Fibroblast of the aortic adventitia (primary cell): ENCODE measurements at places on chromosomes 11 and 22. TPM values are rescaled to one million over a fixed set of nuclear protein-coding genes. Genes with fewer than 3 reads are reported as not detected.

DNA sequence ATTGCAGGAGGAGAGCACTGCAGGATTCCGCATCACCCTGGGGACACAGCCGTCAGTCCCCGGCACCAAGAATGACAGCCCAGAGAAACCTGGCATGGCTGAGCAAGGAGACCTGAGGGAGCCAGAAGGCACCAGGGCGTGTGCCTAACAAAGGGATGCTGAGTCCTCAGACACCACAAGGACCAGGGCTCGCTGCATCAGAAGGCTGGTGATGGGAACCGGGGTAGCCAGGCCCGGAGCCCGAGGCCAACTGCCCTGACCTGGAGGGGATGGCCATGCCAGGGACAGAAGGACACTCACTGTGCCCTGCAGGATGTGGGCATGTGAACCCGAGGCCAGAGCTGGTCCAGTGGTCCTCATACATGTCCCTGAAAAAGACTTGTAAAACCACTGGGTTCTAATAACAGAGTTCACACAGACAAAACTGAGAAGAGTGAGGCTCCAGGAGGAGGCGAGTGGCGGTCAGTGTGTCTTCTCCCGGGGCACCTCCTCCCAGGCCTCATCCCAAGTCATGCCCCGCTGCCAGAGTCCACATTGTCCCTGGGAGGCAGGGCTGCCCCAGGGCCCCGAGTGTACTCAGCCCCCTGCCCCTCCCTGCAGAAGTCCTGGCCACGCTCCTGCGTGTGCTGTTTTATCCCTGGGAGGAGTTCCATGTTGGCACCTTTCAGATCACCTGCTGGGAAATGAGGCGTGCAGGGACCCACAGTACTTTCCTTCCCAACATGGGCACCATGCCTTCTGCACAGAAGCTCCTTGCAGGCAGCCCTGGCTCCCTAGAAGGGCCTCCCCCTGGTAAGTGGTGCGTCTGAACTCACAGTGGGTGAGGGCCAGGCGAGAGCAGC lies 42.5 kb downstream of the TBX1 start:
- no peak for DNase-seq

DNA sequence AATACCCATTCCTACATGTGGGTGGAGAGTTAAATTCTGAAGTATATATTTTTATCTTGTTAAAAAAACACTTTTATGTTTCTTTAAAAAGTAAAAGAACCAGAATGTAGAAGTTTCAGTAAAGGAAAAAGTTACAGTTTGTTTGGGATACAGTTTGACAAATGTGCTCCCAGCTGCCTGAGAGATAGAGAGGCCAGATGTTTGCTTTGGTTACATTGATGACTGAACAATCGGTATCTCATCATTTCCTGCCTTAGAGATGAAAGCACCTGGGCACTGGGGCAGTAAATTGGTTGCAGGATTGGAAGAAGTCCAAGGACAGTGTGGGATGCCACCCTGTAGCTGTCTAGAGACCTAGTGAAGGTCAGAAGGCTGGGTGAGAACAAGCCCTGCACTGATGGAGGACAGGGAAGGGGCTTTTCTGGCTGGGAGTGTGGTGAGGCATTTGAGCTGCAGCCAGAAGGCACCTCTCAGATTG lies 16.6 kb downstream of the MED15 start:
- DNase-seq: no peak

DNA sequence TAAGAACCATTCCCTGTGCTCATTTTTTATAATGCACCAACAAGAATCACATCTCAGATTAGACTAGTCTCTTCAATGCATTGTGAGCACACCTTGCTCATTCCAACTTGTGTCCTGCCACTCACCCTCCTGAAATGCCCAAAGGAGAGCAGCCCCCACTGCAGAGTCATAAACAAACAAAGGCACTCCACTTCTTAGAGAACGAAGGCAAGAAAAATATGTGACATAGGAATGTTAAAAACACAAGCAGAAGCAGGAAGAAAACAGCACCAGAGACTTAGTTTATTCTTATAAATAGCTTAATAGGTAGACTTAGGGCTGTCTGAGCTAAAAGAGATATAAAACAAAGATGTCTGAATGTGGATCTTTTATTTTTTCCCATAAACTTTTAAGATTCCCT lies 57.2 kb downstream of the GUCY1A2 start:
- DNase-seq: no peak

DNA sequence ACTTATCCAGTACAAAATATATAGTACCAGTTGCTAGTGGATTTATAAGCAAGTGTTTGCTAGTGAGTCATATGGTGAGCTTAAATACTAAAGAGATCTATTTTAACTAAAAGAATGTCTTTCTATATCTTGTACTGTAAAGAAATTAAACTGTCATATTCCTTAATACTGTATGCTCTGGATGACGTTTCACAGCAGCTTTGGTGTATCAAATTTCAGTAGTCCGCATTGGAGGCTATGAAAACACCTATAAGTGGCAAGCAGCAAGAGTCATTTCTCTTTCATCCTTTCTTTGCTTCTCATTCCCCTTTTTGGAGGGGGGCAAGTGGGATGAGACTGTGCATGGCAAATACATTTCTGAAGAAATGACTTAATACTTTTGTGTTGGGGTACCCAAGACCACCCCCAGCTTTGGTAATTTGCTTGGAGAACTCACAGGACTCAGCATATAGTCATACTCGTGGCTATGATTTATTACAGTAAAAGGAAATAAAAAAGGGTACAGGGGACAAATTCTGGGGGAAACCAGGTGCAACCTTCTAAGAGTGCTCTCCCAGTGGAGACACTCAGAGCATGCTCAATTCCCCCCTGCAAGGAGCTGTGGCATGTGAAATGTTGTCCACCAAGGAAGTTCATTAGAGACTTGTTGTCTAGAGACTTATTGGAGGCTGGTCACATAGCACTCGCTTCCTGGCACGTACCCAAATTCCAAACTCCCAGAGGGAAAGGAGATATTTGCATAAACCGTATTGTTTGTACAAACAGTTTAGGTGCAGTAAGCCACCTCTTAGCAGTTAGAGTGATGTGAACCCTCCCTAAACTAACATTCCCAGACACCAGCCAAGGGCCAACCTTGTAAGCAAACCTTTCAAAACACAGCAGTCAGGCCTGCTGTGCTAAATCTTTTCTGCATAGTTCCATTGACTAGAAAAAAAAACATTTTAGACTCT lies 210.8 kb downstream of the PGR start:
- no peak for DNase-seq

DNA sequence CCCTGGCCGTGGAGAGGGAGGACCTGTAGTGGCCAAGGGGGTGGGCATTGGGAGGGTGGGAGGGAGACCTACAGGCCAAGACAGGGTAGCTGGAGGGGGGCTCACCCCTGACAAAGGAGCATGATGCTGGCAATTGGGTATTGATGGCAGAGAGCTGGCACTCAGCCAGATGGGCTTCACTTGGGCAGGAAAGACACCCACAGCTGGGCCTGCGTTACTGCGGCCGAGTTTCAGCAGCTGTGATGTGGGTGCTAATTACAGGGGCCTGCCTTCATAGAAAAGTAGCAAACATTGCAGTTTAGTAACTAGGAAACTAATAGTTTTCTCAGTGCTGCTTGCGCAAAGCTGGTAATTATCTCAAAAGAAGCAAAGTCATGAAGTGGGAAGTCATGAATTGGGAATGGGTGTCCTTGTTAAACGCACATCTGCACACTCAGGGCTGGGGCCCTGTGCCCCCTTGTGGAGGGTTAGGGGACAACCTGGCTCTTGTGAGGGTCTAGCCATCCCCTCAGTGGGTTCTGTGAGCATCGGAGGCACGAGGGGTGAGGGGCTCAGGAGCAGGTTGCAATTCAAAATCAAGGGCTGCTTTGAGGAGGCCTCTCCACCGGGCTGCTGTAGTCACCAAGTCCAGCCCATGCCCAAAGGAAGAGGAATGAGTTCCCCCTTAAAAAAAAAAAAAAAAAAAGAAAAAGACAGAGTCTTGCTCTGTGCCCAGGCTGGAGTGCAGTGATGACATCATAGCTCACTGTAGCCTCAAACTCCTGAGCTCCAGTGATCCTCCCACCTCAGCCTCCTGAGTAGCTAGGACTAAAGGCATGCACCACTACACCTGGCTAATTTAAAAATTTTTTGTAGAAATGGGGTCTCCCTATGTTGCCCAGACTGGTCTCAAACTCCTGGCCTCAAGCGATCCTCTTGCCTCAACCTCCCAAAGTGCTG lies 24.4 kb upstream of the TXNRD2 start:
- DNase-seq: no peak

DNA sequence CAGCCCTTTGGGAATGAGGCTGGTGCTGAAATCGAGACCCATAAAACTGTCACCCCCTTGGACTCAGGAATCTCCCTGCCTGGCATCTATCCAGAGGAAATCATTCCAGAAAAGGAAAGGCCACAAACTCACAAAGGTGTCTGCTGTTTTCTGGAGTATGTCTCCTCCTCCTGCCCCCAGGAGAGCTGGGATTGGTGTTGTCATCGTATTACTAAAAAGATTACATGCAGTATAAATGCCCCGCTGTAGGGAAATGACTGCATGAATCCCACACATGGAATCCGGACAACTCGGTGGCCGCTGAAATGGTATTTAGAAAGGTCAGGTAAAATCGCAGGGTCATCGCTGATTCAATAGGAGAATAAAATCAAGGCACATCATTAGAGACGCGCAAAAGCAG lies 18.9 kb upstream of the RFPL3 start:
- DNase-seq: no peak

- DNase-seq: no peak
Measured at GRCh38 chr11:127003260-127003981, 2.9 kb upstream of the KIRREL3 start.

The CNIH2 gene
- total RNA-seq: 1.1 TPM in 1 of 2 replicates, not detected in the other

The ISX gene
- total RNA-seq: not detected in 2 replicates

The JAML gene
- total RNA-seq: not detected in 2 replicates

The PAFAH1B2 gene
- total RNA-seq: 161 and 328 TPM in 2 replicates
